ENCODE measurements at places on chromosomes 11 and 22.

GRCh38 chr11:113907152-113907551 is 2.6 kb downstream of the HTR3B start:
- no peak for DNase-seq

GRCh38 chr11:64787526-64788320 is 9.4 kb upstream of the SF1 start:
- DNase-seq = peak; percentile 14

GRCh38 chr22:45608763-45609180 is 62.9 kb upstream of the ATXN10 start:
- no peak for DNase-seq

GRCh38 chr22:49997251-49997599 is 15.3 kb downstream of the IL17REL start:
- no peak for DNase-seq

DNA sequence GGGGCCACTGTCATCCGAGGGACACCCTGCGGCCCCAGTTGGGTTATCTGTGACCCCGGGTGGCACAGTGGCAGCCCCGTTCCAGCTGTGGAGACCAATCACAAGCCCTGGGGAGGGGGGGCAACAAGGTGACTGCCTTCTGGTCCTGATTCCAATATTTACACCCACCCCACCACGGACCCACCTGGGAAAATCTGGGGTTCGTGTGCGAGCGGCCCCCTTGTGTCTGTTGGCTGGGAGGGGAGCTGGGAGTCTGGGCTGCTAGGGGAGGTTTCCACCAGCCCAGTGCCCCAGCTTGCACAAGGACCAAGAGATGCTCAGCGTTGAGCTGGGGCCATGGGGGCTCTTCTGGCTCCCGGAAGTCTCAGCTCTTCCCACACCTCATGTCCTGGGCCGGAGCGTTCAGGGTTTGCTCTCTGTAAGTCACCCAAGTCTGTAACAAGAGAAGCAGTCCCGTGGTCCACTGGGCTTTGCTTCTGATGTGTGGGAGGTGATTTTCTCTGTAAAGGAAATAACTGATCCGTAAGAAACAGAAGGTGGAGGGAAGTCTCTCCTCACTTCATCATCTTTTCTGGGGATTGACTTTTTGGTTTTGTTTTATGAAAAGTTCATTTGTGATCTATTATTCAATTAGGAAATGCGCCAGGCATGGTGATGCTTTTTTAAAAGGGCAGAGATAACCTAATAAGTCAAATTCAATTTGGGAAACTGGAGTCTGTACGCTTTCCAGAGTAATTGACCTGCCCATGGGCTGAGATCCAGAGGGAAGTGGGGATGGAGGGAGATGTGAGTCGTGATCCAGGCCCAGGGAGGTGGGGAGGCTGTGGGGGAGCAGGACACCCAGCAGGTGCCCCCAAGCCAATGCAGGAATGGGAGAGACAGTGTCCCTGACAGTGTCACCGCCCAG is 22.4 kb upstream of the GAL start:
- no peak for DNase-seq

GRCh38 chr11:128755564-128755963 is 61.7 kb downstream of the FLI1 start:
- no peak for DNase-seq

DNA sequence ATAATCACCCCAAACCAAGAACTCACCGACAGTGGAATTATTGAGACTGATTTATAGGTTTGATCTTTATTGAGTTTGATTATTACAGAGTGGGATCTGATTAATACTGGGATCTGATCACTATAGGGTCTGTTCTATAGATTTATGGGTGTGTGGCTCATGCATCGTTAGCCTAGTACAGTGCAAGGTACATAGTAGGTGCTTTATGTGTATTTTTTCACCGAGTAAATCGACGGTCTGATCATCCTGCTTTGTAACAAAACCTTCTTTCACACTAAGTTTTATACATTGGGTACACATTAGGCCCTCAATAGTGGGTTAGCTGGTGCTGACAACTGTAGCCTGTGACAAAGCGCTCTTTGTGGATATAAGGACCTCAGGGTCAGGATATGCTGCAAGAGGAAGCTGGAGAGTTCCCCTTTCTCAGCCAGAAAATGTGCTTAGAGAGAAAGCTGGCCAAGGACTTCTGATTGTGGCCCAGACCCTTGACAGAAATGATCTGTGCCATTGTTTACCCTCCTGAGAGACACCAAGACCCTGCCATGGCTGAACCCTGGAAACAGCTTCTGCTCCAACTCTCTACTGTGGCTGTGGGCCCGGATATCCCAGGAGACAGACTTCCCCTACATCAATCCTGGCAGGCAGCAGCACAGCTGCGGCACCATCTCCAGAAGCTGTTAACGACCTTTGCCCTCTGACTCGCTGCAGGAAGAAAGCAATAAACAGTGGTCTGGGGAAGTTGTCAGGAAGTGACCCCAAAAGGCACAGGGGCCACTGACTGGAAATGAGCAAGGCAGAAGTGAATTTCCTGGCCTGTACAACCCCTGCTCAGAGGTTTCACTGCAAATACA is 16.1 kb upstream of the TPP1 start:
- DNase-seq = peak; percentile 92

DNA sequence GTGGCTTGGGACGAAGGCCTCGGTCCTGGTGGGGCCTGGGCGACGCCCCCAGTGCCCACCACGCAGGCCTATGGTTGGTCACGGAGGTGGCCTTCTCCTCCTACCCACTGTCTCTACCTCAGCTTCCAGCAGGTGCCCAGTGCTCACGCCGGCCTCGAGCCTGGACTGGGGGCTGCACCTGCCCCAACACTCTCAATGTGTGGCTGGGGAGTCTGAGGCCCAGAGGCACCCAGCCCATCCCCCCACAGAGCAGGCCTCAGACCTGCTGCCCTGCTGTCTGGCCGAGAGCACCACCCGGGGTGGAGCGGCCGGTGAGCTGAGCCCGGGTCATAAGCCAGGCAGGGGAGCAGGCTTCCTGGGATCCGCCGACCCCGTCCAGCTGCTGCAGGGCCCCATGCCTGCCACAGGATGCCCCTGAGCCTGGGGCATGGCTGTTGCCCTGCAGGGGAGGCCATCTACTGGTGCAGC is 28.6 kb upstream of the MUC5AC start:
- no peak for DNase-seq

GRCh38 chr11:8686325-8686724 is 3.7 kb downstream of the RPL27A start:
- no peak for DNase-seq

DNA sequence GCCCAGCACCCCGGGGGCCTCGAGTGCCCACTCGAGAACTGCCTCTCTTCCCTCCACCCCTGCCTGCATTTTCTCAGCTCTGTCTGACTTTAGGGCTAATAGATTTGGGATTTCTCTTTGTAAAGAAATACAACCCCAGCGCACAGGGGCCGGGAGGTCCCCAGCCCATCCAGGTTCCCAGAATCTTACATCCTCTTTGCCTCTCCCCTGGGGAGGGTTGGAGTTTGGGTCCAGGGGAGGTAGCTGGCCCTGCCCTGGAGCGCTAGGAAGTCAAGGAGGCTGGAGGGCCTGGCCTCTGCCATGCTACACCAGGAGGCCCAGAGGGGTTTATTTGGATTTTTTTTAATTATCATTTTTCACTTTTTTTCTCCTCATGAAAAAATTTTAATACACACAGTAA is 65.7 kb upstream of the LMO1 start:
- no peak for DNase-seq

DNA sequence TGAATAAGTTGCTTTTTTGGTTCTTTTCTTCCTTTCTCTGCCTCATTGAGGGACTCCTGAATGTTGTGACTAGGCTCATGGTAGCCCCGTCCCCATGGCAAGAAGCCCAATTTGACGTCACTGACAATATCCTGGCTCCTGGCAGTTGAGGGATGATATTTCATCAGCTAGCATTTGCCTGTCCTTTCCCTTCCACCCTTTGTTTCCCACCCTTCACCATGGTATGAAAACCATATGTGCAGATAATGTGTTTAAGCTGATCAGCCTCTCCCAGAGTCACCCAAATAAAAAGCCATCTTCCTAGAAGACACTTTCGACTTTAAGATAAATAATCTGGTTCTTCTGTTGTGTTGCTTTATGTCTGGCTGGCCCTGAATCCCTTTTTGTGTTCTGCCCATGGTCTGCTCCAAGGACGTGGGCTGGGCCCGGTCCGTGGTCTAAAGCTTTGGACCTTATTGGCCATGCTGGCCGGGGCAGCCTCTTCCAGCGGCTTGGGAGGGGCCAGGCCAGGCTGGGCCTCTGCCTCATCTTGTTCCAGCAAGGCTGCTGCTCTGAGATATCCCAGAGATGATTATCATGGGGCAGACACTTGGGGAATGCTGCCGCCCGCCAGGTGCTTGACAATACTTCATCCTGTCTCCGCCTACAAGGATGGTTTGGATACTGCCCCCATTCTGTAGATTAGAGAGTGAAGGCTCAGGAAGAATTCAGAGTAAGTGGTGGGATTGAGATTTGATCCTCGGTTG is 5.1 kb downstream of the TSPAN18 start:
- DNase-seq = no peak

DNA sequence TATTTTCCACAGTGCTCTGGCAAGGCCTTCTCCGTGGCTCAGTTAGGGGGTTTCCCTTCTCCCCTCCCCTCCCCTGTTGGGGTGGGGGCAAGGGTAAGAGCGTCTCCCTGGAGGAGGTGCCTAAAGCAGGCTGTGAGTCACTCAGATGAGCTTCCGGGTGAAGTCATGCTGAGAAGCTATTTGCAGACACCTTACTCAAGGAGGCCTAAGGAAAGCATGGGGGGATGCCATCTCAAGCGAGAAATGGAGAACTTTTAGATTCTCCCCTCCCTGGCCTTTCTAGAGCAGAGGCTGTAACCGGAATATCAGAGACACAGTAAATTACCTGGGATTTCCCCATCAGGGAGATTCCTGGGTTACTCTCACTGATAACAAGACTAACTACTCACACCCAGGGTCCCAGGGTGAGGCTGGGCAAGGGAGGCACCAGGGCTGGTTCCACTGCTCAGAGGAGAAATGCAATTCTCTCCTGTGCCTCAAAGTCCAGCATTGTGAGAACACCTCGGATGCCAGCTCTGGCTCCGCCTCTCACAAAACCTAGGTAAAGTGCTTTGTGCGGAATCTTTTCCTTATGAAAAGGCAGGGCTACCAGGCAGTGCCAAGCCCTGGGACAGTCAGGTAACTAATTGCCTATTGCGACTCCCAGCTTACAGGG is 123.6 kb downstream of the ABTB2 start:
- no peak for DNase-seq

DNA sequence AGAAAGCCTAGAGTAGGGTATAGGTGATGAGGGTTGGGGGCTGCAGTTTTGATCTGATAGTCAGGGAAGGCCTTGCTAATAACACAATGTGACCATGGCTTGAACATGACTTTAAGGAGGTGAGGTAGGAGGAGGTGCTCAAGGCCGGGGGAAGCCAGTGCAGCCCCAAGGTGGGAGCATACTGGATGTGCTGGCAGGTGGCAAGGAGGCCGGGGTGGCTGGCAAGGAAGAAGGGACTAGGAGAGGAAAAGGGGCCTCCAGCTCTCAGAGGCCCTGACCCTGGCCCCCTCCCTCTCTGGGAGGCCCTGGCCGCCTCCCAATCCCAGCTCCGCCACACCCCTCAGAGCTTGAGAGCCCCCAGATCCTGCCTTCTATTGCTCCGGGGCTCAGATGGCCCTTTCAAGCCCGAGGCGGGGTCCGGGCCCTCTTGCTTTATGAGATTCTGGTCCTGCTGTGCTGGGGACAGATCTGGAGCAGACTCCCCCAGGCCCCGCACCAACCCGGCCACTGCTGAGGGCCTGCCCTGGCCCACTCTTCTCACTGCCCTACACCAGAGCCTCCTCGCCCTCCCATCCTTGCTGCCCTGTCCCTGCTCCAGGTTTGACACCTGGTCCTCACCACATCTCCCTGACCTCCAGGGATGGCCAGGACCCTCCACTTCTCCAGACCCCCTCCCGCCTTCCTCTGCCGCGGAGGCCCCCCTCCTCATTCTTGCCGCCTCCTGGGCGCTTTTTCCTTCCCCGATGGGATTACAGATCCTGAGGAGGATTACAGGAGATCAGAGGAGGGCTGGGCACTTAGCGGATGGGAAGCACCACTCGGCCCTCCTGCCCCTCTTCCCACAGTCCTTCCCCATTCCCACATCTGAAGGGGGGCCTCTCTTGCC is 1.8 kb downstream of the PITPNM1 start:
- no peak for DNase-seq

GRCh38 chr11:1326435-1327063 is 17.1 kb upstream of the TOLLIP start:
- DNase-seq = no peak

GRCh38 chr11:1237128-1237580 is 14.3 kb downstream of the MUC5B start:
- DNase-seq = no peak

DNA sequence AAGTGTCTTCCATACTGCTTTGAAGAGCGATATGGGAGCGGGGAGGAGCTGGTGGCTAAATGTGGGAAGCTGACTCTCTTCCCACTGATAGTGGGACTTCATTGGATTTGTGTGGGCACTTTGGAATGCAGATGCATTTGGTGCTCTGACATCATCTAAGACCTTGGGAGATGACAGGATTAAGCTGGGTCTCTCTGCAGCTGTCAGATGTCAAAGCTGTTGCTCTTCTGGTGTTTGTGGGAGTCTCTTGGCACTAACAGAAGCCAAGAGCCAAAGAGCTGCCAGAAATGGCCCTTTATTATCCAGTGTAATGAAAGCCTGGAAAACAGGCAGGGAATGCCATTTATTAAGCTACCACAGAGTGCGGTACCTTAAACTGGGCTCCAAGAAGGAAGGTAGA is 20.6 kb downstream of the GRAMD1B start:
- DNase-seq = no peak

GRCh38 chr11:23555085-23555484 is 694.8 kb upstream of the CCDC179 start:
- no peak for DNase-seq

GRCh38 chr11:73761403-73761945 is 600 bp upstream of the RAB6A start:
- no peak for DNase-seq

- no peak for DNase-seq
Measured at GRCh38 chr11:92767416-92767815, 202.0 kb upstream of the MTNR1B start.

GRCh38 chr11:57224537-57224936 is 12.5 kb downstream of the APLNR start:
- DNase-seq = no peak

GRCh38 chr11:122671400-122671891 is 15.9 kb downstream of the UBASH3B start:
- DNase-seq = no peak

GRCh38 chr22:30813936-30814335 is 119.3 kb downstream of the OSBP2 start:
- no peak for DNase-seq

GRCh38 chr11:65110354-65110861 is 1.3 kb upstream of the TM7SF2 start:
- DNase-seq = peak; percentile 86

GRCh38 chr11:26078231-26078821 is 253.6 kb upstream of the ANO3 start:
- no peak for DNase-seq

GRCh38 chr11:13786688-13787087 is 118.2 kb downstream of the FAR1 start:
- no peak for DNase-seq

GRCh38 chr11:16989554-16989953 is 24.7 kb downstream of the PLEKHA7 start:
- DNase-seq = no peak

- DNase-seq = no peak
Measured at GRCh38 chr11:121071846-121072450, 29.1 kb upstream of the TECTA start.

GRCh38 chr11:118321386-118322082 is 17.0 kb downstream of the CD3E start:
- no peak for DNase-seq

All from hippocampal formation (tissue), 2 donors.